Keratinocyte (primary cell): ENCODE measurements at places on chromosomes 16 and 17. TPM values are rescaled to one million over a fixed set of nuclear protein-coding genes. Genes with fewer than 3 reads are reported as not detected.
A peak's percentile ranks its signal among the peaks of the same experiment; 100 is the strongest.

TMC7 gene
- polyA plus RNA-seq = 6.4 to 8.5 TPM (median 6.4 TPM) in 3 replicates

GNG13 gene
- not detected in 3 replicates for polyA plus RNA-seq

BIRC5 gene
- polyA plus RNA-seq = 1.6 to 16.1 TPM (median 11.5 TPM) in 3 replicates

SLC12A3 gene
- 0.01 TPM in 1 of 3 replicates, not detected in the others for polyA plus RNA-seq

IL17C gene
- not detected in 3 replicates for polyA plus RNA-seq

TNFRSF13B gene
- 0.09 TPM in 1 of 3 replicates, not detected in the others for polyA plus RNA-seq

CD300LB gene
- not detected in 3 replicates for polyA plus RNA-seq

C16orf92 gene
- polyA plus RNA-seq = not detected in 3 replicates

GAS2L2 gene
- polyA plus RNA-seq = 0.02 to 0.05 TPM (median 0.05 TPM) in 3 replicates

C17orf113 gene
- polyA plus RNA-seq = 0.06 to 0.26 TPM (median 0.12 TPM) in 3 replicates

LPCAT2 gene
- polyA plus RNA-seq = 34.2 to 54.4 TPM (median 45.6 TPM) in 3 replicates

HEATR9 gene
- not detected in 3 replicates for polyA plus RNA-seq

DNA sequence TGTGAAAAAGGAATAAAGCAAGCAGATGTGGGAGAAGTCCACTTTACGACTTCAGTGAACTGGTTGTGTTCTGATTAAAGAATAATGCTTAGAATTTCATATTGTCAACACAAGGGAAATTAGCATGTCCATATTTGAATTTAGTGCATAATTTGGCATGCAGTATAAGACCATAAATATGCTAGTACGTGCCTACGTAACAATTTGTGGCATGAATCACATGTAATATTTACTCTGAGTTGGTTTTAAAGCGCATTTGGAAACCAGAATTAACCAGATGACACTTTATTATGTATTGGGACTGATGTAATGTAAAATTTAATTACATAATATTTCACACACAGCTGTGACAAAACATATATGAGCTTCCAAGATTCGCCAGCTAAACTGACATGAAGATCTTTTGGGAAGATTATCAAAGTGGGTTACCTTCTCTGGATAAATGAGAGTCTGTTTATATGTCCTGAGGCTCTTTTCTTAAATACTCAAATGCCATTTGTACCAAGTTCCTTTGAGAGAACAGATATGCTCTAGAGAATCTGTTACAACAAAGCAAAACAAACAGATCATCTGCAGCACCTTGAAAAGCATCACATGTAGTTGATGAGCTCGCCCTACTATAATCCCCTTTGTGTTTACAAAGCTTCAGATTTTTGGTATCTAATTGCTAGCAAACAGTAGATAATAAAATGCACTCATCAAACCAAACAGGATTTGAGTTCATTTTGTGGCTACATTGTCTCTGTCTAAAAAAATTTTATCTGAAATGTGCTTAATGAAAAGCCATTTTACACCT, 1468.6 kb downstream of the CDH11 start:
- no peak for DNase-seq

- DNase-seq = no peak
These were observed 74.2 kb downstream of the CRISPLD2 start for GRCh38 chr16:84893849-84894599.

DNA sequence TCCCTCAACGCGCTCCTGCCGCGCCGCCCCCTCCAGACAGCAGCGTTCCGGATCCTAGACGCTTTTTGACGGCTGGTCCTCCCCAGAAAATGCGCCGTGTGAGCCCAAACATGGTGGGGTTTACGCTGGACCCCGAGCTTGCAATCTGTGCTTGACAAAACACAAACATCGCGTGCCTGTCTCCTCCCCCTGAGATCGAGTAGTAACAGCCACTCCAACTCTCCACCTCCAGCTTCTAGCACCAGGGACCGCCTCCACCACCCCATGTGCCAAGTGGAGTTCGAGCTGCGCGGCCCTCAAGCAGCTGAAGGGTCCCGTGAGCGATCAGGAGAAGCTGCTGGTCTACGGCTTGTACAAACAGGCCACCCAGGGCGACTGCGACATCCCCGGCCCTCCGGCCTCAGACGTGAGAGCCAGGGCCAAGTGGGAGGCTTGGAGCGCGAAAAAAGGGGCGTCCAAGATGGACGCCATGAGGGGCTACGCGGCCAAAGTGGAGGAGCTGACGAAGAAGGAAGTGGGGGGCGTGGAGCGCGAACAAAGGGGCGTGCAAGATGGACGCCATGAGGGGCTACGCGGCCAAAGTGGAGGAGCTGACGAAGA, 656 bp upstream of the GEMIN4 start:
- DNase-seq = no peak

DNA sequence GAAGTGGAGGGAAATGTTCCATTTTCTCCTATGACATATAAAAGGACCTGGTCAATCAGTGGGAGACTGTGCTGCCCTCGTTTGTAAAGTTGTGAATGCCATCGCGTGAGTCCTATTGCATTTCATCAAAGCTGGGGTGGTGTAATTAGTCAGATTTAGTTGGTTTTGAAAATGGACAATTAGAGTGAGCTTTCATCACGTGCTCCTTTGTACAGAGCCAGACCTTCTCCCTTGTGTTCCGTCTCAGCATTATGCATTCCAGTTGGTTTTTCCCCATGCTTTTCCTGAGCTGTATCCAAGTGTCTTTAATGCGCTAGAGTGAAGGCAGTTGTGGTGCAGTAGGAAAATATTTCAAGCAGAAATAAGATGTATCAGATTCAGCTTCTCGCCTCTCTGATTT, 10.4 kb downstream of the SEC14L1 start:
- DNase-seq = no peak

GRCh38 chr17:47733047-47733673, at the start of gene TBX21:
Gene TBX21, plus strand, starts transcription at chr17:47733236. Its CDS starts 219 bp downstream, at chr17:47733455.
- DNase-seq = no peak

DNA sequence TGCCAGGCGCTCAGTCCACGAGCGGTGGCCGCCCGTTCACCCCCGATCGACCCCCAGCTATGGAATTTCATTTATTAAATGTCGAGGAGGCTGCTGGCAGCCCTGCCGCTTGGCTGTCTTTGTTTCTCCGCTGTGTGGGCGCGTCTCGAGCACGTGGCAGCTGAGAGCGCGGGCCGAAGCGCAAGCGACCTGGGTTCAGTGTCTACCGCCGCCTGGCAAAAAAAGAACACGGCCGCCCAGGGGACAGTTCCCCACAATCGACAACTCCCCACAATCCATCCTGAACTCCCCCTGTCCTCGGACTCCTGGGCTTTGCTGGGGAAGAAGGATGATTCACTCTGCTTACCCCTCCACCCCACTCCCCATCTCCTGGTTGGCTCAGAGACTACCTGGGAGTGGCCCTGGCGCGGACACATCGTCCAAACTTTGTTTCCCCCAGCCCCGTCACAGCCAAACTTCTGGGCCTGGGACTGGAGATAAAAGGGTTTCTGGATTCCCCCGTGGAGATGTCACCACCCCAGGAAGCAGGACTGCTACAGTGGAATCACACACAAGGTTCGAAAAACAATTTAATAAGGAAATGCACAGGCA, 1.7 kb upstream of the ANKRD13B start:
- DNase-seq = no peak

DNA sequence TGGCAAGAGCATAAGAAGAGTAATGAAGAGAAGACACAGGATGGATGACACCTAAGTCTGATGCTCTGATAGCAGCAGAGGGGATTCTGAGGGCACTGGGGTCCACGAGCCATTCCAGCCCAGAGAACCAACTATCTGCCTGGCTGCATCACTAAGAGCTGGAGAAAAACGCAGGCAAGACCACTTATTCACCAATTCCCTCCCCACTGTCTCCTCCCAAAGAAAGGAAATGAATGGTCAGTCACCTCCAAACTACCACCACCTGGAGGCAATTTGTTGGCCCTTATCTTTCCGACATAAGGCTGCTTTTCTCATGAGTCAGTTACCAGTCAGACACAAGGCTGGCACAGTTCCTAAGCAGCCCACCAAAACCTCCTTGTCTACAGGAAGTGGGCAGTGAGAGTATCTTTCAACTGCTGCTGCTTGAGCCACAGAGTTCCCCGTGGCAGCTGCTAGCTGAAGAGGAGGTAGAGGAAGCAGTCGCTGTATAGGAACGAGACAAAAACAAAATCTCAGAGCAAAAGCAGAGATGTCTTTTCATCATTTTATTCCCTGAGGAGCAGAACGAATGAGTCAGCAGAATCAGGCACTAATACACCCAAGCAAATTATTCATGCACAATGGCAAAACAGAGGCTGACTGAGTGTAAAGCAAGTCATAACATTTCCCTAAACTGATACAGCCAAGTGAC, 111.1 kb downstream of the SMG6 start:
- DNase-seq = peak; percentile 82

GRCh38 chr16:19875900-19876299, 8.7 kb downstream of the GPRC5B start:
- no peak for DNase-seq

DNA sequence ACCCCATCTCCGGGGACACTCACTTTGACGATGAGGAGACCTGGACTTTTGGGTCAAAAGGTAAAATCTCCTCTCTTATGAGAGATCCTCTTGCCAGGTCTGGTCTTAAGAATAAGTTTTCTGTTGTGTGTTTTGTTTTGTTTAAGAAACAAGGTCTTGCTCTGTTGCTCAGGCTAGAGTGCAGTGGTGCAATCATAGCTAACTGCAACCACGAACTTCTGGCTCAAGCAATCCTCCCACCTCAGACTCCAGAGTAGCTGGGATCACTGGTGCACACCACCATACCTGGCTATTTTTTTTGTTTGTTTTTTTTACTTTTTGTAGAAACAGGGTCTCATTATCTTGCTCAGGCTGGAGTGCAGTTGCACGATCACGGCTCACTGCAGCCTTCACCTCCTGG, 4.1 kb downstream of the MMP25 start:
- no peak for DNase-seq

- no peak for DNase-seq
These were observed 77.7 kb downstream of the SREBF1 start for GRCh38 chr17:17758941-17759563.

DNA sequence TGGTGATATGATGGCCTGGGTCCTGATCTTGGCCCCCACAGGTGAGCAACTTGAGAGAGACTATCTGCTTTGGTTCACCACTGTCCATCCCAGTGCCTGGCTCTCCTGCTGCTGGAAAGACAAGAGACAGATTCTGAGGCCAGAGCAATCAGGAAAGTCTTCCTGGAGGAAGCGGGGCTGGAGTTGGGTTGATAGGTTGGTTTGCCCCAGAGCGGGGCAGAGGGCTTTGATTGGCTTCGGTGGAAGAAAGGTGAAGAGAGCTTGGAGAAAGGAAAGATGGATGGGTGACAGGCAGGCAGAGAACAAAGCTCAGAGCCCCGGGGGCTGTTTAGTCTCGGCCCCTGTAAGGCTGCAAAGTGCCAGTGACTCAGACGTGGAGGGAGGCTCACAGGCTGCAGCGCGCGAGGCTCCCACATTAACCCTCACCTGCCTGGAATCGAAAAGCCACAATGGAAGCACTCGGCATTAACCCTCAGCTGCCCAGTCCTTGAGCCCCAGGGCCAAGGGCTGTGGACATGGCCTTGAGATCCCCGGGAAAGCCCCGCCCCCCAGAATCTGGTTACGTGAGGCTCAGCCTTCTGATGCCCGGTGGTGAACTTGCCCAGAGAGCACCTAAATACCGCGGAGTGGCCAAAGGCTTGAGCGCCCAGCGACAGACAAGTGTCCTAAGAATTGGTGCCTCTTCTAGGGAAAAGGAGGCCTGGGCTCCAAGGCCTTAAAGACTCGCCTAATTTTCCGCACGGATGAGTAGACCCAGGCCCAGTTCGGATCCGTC, 996 bp upstream of the CPNE2 start:
- no peak for DNase-seq

DNA sequence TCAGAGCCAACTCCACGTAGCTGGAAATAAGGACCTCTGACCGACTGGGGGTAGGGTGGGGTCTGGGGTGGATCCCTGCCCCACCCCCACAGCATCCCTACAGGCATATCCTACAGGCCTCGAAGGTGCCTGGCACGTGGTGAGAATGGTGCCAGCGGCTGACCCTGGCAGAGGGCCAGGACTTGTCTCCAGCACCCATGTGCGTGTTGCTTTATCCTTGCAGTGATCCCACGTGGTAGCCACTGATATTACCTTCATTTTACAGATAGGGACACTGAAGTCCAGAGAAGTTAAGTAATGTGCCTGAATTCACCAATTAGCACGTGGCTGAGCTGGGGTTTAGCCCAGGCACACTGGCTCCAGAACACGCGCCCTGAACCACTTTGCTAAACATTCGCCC, 8.3 kb downstream of the ITGAD start:
- no peak for DNase-seq

- no peak for DNase-seq
These were observed 1.9 kb upstream of the NUP93 start for GRCh38 chr16:56728027-56728426.

GRCh38 chr16:3434373-3434772, 8.9 kb downstream of the ZNF597 start:
- no peak for DNase-seq

DNA sequence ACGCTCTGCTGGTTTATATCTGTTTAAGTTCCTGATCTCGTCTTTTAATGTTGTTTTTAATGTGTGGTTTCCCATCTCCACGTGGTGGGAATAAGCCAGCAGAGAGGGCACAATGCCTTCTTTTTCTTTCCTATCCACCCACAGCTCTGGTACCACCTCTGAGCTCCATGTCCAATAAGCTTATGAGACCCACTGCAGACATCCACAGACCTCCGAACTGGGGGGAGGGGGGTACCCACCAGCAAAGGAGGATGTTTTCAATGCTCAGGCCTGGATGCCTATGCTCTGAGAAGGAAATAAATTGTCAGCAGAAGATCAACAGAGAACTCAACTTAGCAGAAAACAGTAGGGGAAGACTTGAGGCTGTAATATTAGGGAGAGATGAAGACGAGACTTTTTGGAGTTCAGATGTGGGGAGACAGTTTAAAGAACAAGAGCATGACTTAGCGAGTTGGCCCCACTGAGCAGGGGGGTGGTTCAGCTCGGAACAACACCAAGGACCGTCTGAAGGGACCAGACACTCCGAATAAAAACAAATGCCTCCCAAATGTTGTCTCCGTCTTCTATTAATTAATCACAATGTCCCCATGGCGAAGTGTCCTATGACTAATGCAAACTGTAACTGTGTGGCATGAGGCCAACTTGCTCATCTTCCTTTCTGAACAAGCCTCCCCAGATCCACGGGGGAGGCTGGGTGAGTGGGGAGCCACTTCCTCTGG, 62.7 kb downstream of the GAS7 start:
- DNase-seq = no peak

DNA sequence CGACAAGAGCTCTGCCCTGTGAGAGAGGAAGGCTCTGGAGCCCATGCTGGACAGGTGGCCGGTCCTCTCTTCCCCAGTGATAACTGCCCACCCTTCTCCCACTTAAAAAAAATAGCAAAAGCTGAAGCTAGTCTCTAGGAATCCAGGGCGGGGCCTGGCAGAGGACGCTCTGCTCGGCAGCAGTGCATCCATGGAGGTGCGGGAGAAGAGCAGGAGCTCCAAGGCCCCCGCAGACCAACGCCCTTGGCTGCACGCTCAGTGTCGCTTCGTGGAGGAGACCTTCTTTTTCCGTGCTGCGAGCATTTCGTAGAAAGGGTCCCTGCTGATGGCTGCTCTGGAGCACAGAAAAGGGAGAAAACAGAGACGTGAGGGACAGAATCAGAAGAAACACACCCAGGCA, 98.6 kb upstream of the DNAH17 start:
- DNase-seq = no peak

GRCh38 chr16:74438492-74438979, 17.3 kb upstream of the CLEC18B start:
- no peak for DNase-seq

- no peak for DNase-seq
These were observed 217.9 kb upstream of the CIBAR2 start for GRCh38 chr16:85330006-85330693.
